ENCODE measurements at places on chromosomes 7 and 10.

- DNase-seq = no peak
Measured at GRCh38 chr7:82527851-82528250, 84.3 kb upstream of the CACNA2D1 start.

DNA sequence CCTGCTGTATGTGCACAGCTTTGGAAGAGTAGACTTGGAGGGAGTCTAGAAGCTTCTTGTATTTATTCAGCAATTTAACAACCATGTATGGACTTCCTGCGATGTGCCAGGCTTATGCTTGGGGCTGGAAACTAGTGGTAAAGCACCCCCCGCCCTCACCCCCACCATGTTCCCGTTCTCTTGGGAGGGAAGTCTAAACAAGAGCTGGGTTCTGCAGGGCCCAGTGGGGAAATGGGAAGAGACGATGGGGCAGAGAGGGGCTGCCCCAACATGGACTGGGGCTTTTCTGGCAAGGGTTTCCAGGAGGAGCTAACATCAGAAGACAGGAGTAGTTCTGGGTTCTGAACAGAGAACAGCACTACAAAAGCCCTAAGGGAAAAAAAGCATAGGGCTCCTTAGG is 8.0 kb downstream of the RASSF4 start:
- DNase-seq = no peak

- DNase-seq = no peak
Measured at GRCh38 chr10:131964298-131964697, 17.4 kb downstream of the BNIP3 start.

- DNase-seq = peak; percentile 98
Measured at GRCh38 chr7:142808802-142809583, 38.2 kb downstream of the PRSS2 start.

DNA sequence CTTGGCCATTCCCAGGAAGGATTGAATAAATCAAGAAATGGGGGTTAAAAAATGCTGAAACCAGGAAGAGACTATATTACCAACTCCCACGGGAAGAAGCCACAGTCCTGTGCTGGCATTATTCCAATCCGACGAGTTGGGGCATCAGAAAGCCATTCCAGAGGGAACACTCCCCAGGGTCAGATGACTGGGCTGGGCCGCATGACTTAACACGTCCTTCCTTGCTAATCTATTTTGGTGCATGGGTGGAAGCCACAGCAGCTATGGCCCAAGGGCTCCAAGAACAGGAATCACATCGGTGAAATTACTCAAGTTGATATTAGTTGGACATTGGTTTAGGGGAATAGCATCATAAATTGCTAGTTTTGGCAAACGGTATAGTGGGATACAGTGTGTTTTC is 592.9 kb upstream of the NRP1 start:
- DNase-seq = no peak

DNA sequence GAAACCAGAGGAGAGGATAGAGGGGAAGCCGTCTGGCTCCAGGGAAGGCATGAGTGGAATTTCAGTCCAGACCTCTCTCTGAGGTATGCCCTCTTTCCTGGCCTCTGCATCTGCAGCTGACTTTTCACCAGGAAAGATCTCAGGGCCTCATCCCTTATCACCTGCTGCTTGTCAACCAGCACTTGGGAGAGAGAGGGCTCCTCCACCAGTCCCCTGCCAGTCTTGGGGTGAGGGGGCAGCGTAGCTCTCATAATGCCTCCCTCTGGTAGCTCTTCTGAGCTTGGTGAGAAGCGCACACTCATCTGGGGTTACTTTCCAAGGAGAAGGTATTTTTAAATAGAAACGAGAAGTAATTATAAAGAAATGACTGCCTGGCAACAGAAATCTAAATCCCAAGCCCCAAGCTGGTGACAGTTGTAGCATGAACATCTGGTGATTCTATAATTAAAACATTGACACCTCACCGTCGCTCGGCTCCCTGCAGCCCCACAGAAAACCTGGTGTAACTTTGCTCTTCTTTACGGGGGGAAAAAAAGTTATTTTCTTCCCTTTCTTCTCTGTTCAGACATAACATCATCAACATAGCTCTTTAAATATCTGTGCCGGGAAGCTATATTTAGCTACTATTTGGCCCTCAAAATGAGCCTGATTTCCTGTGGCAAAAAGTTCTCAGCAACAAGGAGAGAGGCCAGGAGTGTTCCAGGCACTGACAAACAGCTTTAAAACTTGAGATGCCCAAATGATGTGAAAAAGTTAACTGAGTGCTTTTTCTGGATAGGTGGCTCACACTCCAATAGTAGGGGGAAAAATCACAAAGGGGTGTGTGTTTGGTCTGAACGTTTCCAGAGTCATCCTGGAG is 26.9 kb downstream of the HIP1 start:
- no peak for DNase-seq

DNA sequence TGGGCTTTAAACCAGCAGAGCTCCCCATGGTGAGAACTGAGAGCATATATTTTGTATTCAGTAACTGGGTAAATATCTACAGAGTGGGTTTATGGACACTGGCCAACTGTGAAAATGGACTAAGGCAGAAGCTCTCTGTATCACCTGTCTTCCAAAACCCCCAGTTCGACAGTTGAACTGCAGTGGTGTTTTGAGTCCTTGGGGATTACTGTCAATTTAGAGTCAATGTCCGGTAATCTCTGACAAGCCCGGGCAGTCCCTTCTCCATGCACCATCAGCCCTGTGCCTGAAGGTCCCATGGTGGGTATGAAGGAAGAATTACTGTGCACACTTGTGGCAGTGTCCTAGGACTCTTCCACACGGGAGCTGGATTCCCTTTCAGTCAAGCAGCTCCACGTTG is 235.0 kb downstream of the CCSER2 start:
- DNase-seq = no peak

- DNase-seq = no peak
Measured at GRCh38 chr7:150631084-150631826, 930 bp downstream of the GIMAP6 start.

GRCh38 chr10:5260828-5261227 is 64.2 kb downstream of the AKR1C4 start:
- DNase-seq = no peak

GRCh38 chr10:69636273-69636575 is 6.2 kb downstream of the FAM241B start:
- DNase-seq = no peak

GRCh38 chr7:5514440-5515035 is 90.9 kb upstream of the TNRC18 start:
- DNase-seq = no peak

DNA sequence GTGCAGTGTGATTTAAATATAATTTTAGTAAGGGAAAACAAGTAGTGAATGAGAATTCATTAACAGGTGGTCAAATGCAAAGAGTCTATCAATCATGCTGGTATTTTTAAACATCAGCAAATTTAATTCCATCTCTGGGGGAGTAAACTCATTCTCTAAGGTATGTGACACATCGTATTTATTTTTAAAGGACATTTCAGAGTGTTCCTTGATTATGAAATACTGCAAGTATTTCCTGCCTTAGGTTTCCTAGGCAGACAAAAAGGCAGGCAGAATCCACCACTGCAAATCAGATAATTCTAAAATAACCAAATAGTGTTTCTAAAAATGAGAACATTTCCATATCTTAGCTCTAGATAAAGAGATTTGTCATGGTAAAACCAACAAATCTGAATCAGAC is 193.8 kb downstream of the LRRTM3 start:
- no peak for DNase-seq

DNA sequence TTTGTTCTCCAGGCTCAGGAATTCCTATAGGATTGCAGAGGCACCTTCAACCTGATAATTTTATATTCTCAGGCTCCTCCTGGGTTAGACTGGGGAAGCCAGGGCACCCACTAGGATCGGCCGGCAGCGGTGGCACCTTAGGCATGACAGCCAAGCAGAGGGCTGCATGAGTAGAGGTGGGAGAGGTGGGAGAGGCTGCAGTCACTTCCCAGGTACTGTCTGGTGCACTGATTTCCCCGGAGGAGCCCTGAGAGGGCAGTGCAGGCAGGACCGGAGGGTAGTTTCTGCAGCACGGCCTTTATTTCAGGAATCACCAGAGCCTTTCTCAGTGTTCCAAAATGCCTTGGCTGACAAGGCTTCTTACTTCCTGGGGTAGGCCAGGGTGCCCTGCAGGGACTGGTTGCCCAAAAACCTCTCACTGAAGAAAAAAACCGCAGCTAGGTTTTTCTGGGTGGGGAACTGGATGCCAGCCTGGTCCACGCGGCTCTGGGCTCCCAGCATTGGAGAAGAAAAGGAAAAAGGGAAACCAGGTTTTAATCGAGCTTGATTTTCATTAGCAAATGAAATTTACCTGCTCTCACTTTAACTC is 3.6 kb upstream of the HOXA13 start:
- no peak for DNase-seq

DNA sequence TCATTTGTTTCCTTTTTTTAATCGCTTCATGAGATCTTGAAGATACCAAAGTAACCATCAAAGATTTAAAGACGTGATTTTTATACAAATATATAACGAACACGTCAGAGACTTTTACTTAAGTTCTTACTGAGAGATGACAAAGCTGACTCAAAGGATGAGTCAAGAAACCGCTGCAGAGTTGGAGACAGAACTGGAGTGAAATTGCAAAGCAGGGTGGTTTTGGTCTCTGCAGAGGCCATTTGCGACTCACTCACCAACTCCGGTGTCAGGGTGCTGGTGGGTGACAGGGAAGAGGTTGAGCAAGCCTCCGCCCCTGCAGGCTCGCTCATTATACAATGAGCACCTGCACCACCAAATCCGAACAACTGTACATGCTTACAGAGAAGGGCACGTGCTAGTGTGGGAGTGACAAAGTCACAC is 75.2 kb downstream of the DNAJB6 start:
- peak; percentile 32 for DNase-seq

GRCh38 chr10:43077421-43078171 is 727 bp downstream of the RET start:
- no peak for DNase-seq

DNA sequence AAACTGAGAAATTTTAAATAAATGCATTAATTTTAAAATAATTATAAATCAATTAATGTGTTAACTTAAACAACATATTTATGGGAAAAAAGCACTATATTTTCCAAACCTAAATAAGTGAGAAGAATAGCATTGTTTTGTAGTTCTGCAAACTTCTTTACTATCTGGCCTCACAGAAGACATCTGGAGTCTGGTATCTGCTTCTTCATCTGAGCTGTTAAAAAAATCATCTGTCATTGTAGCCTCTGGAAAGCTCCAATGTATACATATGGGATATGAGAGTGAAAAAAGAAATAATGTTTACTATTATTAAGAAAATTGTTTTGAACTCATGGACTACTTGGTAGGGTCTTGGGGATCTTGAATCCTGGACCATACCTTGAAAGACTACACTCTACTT is 32.2 kb downstream of the CTTNBP2 start:
- no peak for DNase-seq

- DNase-seq = no peak
Measured at GRCh38 chr10:16227674-16228073, 209.1 kb upstream of the PTER start.

DNA sequence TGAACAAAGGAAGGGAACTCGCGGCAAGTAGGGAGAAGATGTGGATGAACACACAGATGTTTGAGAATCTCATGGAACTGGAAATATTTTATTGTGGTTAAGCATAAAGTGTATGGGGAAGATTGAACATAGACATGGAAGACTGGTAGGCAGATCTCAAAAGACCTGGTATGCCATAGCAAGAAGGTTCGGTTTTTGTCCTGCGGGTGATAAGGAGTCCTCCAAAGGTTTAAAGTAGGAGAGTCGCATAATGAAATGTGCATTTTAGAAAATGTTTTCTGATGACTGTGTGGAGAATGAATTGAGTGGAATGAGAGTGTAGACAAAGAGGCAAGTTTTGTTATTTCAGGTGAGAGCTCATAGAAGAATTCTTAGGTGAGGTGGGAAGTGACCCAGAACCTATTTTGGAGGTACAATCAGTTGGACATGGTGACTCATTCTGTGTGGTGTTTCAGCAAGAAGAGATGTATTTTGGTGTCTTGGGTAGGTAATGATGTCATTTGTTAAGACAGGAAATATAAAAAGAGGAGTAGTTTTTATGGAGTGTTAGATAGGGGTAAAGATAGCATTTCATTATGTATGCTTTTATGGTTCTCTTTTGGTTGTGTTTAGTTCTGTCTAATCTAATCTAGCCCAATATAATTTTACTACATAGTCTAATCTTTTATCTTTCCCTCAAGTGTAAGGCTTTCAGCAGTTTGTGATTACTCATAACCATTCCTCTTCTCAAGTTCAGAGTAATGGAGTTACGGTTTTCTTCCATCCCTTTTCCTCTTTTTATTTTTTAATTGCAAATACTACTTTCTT is 239.2 kb downstream of the EXOC4 start:
- DNase-seq = no peak

DNA sequence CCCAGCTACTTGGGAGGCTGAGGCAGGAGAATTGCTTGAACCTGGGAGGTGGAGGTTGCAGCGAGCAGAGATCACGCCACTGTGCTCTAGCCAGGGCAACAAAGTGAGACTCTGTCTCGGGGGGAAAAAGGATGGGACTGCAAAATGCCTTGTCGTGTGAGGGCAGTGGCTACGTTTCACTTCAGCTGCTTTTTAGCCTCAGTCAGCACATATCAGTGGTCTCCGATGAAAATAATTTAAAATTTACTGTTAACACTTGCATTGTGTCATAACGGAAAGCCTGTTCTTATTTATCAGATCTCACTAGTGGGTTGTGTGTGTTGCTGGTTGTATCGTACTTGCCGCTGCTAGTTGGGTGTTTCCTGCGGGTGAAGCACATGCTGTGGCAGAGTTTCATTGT is 61.9 kb downstream of the RBM33 start:
- no peak for DNase-seq

DNA sequence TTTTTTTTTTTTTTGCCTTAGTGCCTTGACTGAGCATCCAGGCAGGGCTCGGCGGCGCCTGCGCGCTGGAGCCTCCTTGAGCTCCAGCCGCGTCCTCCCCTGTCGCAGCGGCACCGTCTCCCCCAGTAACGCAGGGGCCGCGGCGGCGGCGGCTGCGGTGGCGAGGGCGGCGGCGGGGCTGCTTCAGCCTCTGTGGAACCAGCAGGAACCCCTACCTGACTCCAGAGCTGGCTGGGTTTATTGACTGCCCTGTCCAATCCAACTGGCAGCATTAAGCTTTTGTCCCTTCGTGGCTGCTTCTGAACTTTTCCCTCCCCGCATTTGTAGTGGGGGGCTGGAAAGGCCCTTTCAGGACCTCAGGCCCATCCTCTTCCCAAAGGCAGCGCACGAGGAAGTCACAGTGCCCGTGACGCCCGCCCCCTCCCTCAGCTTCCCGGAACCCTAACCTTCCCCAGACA is at the start of gene GPR85:
TSS of gene GPR85 (minus strand) at position 397 of the 458 bp plus-strand sequence. CDS start 2,106 bp downstream, outside the sequence.
- no peak for DNase-seq

DNA sequence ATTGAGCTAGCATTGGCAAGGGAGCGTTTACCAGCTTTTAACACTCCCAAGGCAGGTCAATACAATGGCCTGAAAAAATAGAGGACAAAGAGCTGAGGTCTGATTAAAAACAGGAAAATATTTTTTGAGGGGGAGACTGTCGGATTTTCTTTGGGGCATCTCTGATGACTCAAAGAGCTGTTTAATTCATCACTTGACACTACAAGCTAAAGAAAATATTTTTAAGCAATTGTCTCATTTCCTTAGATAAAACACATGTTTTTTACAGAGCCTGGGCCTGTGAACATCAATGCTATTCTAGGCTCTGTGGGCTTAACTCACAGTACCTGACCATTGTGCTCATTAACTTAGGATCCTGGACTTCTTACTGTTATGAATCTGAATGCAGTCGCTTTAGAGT is 100.8 kb downstream of the NRP1 start:
- DNase-seq = no peak

GRCh38 chr10:3484306-3485056 is 300.5 kb downstream of the KLF6 start:
- no peak for DNase-seq

- DNase-seq = no peak
Measured at GRCh38 chr7:5457245-5457735, 33.7 kb upstream of the TNRC18 start.

- DNase-seq = no peak
Measured at GRCh38 chr10:785861-786214, 96.4 kb upstream of the DIP2C start.

GRCh38 chr10:95268438-95268837 is 22.4 kb downstream of the PDLIM1 start:
- DNase-seq = no peak
